ENCODE measurements at places on chromosomes 1 and 21.

DNA sequence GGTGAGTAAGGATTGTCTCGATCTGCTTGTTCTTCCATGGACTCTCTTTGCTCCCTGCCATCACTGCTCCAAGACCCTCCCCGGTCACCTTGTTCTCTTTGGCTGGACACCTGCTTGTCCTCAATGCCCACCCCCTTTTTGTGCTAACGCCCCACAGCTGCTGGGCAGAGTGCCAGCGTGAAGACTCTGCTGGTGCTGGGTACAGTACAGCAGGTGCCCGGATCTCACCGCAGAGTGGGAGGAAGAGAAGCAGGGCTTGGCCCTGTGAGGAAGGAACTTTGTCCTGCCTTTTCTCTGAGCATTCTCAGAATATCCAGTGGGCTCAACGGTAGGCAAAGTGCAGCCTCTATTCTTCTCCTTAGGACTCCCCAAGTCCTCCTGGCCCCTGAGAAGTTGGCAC lies 90.1 kb downstream of the PLXNA2 start:
- no peak for DNase-seq

DNA sequence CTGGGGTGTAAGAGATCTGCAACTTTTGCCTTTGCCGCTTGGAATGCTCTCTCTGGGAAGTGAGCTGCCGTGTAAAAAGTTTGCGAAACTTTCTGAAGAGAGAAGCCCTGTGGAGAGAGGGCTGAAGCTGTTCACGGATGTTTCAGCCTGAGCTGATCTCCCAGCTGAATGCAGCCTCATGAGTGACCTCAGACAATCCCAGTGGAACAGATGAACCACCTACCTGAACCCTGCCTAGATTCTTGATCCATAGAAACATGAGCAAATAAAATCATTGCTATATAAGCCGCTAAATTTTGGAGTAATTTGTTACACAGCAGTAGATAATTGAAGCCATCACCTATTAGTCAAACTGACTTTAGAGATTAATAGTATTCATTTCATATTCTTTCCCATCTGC lies 4.4 kb upstream of the ALG6 start:
- DNase-seq = no peak

DNA sequence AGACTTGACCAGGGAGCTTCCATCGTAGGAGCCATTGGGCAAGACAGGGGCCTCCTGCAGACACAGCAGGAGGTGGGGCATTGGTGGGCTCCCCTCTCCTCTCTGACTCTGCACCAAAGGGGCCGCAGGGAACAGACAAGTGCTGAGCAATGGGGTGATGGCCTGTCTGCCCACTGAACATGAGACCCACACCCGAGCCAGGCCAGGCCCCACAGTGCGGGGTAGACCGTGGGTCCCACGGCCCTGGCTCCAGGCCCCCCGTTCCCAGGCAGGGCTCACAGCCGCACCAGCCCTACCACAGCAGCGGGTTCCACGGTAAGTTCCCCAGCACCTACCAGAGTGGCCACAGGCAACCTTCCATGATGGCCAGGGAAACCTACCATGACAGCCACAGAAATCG lies 45.9 kb downstream of the CHD5 start:
- DNase-seq = no peak

GRCh38 chr1:14788080-14788479 lies 189.6 kb downstream of the KAZN start:
- DNase-seq = no peak

GRCh38 chr1:159208175-159208825 lies 3.6 kb downstream of the ACKR1 start:
- DNase-seq = no peak

GRCh38 chr1:184379111-184379752 lies 7.6 kb upstream of the C1orf21 start:
- DNase-seq = no peak

DNA sequence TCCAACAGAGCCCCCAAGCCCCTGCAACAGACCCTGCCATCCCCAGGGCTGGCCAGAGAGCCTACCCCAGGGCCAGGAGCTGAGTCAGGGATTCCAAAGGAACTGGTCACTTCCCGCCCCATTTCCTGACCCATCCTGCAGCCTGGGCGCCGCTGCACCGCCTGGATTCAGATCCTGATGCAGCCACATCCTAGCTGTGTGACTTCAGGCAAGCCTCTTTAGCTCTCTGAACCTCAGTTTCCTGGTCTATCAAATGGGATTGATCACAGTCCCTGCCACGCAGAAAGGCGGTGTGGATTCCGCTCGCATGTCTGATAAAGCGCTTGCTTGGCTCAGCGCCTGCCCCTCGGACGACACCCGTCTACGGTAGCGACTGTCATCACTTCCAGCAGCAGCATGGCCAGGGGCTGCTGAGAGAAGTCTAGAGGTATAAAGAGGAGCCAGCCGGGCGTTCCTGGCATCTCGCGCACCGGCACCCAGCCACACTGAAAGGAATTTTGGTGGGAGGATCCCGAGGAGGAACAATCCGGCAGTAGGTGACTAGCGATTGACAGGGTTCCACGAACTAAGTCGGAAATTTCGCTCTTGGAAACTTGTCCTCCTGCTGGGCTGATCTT lies 10.1 kb downstream of the EPHA2 start:
- no peak for DNase-seq
